Activated CD8-positive, alpha-beta memory T cell treated with anti-CD3 and anti-CD28 coated beads, Interleukin-2, amount 10 ng/mL, durations not matched to agents 7 days and 5 days (primary cell): ENCODE measurements at places on chromosomes 3 and 15. TPM values are rescaled to one million over a fixed set of nuclear protein-coding genes. Genes with fewer than 3 reads are reported as not detected.

- H3K4me3 ChIP-seq: no peak overlapping the region
- no peak for DNase-seq
- no peaks in the 10 kb centered on the region for H3K27me3 ChIP-seq
- no peak overlapping the region for H3K27ac ChIP-seq
- H3K4me1 ChIP-seq: no peaks in the 10 kb centered on the region
These were observed 356.0 kb downstream of the NLGN1 start for GRCh38 chr3:173753593-173753992.

GRCh38 chr15:42373274-42373673, 14.0 kb downstream of the CAPN3 start:
- DNase-seq: no peak
- H3K36me3 ChIP-seq: no peaks in the 10 kb centered on the region
- H3K27ac ChIP-seq: no peak overlapping the region

DNA sequence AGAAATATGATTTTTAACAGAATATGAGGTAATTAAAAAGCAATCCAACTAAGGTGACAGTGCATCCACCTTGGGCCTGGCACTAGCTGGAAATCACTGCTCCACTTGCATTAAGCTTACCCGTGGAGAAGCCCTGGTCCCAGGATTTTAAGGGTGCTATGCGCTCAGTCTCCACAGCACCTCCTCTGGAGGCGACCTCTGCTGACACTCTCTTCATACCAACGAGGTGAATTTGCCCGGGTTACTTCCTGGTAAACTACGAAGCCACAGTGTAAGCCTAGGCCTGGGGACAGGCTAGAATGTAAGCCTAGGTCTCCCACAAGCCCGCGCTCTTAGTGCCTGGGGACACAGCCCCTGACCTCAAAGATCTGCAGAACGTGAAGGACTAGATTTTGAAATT, 793 bp downstream of the APOD start:
- H3K27me3 ChIP-seq: peaks cover 5% of the 10 kb centered on the region
- no peak overlapping the region for H3K4me3 ChIP-seq
- peaks cover 20% of the 10 kb centered on the region for H3K4me1 ChIP-seq
- no peaks in the 10 kb centered on the region for H3K36me3 ChIP-seq
- no peak overlapping the region for H3K27ac ChIP-seq

GRCh38 chr3:176275113-176275512, 922.2 kb downstream of the TBL1XR1 start:
- H3K27me3 ChIP-seq: no peaks in the 10 kb centered on the region
- H3K4me1 ChIP-seq: no peaks in the 10 kb centered on the region
- no peak for DNase-seq
- H3K4me3 ChIP-seq: no peak overlapping the region
- H3K27ac ChIP-seq: no peak overlapping the region

Gene HRG
- not detected for total RNA-seq

Gene POTEB3
- total RNA-seq: not detected

Gene DNAH12
- total RNA-seq: not detected

Gene PPP1R14D
- total RNA-seq: not detected
